Stimulated activated CD8-positive, alpha-beta memory T cell treated with anti-CD3 and anti-CD28 coated beads, Interleukin-2, amount 100 ng/mL, for 1 hour (primary cell): ENCODE measurements at places on chromosomes 3 and 15.

GRCh38 chr15:88636050-88636449 lies 2.8 kb upstream of the ISG20 start:
- DNase-seq: no peak

- DNase-seq: no peak
Observed at GRCh38 chr3:16255726-16256125, 9.0 kb downstream of the DPH3 start.

DNA sequence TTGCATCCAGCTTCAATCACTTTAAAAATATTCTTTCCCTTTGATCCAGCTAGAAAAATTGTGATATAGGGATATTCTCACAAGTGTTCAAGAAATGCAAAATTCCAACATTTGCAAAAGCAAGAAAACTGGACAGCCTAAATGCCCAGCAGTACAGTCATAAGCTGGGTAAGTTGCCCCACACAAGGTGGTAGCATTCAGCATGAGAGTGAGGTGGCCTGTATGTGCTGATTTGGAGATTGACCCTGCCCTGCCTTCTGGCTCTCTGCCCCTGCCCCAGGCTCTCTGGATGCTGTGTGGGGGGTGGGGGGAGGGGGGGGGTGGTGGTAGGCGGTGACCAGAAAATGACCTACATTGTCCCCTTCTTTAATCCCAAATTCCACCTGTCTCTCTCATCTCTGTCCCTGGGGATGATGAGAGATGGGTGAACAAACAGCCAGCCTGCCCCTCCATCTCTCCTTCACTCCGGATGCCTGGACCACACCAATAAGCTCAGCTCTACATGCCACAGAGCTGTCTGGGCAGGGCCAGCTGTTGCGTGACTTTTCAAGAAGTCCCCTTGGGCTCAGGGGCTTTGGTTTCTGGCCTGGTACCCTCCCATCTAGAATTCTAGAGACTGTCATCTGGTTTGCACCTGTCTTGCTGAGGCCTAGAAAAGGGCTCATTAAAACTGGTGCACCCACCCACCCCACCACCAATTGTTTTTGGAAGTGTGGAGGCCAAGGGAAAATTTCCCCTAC lies 42.2 kb downstream of the SLC28A1 start:
- no peak for DNase-seq

GRCh38 chr15:68129072-68129471 lies 75.0 kb downstream of the PIAS1 start:
- DNase-seq: no peak

- DNase-seq: no peak
Observed at GRCh38 chr15:66829551-66830121, 127.6 kb downstream of the SMAD6 start.

DNA sequence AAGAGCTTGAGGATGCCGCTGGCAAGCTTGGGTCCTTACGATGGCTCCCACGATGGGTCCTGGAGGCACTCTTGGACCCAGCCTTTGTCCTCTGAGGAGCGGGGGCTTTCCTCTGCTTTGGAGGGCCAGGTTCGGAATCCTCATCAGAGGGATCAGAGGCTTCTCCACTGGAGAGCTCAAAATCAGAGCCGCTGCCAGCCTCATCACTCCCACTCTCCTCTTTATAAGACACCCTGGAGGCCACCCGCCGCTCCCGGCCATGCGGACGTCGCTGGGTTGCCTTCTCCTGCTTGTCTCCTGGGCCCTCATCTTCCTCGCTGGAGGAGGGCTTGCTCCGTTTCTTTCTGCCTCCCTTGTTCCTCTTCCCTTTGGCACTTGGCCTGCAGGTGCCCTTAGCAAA lies 20.0 kb downstream of the XPC start:
- DNase-seq: no peak

DNA sequence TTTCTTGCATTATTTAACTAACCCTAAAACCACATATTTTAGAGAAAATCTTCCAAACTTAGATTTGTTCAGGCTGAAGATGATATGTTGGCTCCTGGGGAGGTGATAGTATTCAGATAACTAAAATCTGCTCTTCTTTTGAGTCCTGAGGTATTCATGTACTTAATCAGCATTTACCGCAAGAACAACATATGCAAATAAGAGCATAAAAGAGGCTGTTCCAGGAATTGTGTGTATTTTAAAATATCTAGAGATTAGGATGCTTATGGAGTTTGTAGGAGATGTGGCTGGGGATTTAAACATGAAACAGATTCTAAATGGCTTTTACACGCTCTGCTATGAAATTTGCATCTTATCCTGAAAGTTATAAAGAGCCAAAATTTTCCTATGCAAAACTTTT lies 298.2 kb downstream of the EPHA3 start:
- DNase-seq: no peak

GRCh38 chr15:29103824-29104565 lies 165.6 kb downstream of the NSMCE3 start:
- no peak for DNase-seq

- DNase-seq: no peak
Observed at GRCh38 chr15:101615986-101616848, 36.0 kb downstream of the TM2D3 start.

- DNase-seq: no peak
Observed at GRCh38 chr3:122395582-122395981, 11.6 kb downstream of the FAM162A start.

- DNase-seq: no peak
Observed at GRCh38 chr15:44501768-44502366, 35.1 kb upstream of the EIF3J start.

GRCh38 chr3:100634493-100635272 lies 25.3 kb downstream of the ADGRG7 start:
- no peak for DNase-seq

- DNase-seq: no peak
Observed at GRCh38 chr15:76384409-76384808, 47.8 kb downstream of the ISL2 start.

GRCh38 chr3:53795176-53795575 lies 51.0 kb downstream of the CHDH start:
- DNase-seq: no peak

DNA sequence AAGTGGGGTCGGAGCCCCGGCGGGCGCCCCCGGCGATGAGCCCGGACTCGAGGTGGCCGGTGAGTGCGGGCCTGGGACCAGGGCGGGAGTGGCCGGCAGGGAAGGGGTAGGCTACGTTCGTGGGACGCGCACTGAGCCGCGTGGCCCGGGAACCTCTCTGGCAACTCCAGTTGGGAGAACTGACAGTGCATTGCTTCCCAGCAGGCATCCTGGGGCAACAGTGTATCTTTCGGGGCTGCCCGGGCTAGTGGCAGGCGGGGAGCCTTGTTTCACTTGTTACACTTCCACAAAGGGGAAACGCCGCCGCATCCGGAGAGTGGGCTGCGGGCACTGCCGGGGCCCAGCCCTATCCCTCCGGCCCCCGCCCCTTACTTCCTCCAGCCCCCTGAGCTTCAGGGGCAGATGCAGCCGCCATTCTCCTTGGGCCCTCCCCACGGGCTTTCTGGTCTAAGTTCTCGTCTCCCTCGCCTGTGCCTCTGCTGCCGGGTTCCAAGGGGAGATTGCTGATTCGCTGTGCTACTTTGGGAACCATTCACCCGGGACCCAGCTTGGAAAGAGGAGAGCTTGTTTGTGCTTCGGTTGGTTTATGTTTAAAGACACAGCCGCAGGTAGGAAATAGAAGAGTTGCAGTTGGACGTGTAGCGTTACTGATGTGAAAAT lies 675 bp downstream of the BRPF1 start:
- DNase-seq: no peak

- DNase-seq: no peak
Observed at GRCh38 chr15:69098771-69099170, 61.7 kb upstream of the GLCE start.

DNA sequence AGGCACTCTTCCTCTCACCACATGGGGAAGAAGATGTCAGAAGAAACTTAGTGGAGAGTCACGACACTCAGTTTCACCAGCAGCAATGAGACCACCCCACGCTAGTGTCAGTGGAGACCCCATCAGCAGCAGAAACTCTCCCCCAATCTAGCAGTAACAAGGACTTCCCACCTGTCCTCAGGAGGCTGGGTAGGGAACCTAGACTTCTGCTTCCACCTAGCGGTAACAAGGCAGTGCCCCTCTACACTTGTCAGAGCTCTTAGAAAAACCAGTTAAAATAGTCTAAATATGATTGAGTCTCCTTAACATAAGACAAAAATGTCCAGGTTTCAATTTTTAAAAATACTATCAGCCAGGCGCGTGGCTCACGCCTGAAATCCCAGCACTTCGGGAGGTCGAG lies 57.3 kb downstream of the TRAT1 start:
- no peak for DNase-seq

GRCh38 chr15:84669726-84670125 lies 11.7 kb upstream of the NMB start:
- DNase-seq: no peak

DNA sequence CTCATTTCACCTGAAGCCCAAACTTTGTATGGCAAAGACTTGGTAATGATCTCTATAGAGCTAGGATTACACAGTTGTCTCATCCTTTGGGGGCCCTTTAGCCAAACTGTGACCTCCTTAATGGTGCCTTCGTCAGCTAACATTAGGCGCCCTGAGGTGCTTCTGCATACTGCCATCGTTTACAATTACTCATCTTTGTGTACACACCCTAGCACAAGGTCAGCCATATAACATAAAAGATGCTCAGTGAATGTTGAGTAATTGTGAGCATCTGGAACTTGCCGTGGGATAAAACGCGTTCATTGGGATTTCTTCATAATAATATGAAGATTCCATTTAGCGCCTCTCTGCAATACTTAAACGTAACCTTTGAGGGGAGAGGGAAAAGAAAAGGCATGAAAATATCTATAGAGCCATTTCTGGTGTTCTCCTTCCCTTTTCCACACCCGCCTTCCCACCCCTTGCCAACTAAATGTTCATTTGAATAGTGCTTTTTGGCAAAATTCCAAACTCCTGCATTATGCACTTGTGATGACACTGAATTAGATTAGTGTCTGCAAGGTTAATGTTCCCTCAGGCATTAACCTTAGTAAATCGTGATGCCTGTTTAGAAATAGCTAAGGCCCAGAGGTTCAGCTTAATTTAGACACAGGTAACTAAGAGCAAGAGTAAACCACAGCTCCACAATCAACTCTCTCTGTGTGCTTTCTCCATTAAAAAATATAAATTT lies 990 bp upstream of the ZNF148 start:
- no peak for DNase-seq

DNA sequence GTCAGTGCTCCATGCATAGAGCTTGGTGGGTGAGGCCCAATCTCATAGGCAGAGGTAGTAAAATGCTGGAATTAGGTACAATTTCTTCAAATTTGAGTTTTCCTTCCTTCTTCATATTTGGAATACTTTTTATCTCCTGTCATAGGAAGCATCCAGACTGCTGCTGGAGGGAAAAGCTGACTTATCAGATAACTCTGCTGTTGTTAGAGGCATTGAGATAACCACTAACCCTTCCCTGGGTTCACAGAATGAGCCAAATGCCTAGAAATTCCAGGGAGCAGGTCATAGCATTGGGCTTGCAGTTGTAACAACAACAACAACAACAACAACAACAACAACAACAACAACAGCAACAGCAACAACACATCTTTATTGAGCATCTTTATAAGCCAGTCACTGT lies 332.7 kb downstream of the PDCD6IP start:
- no peak for DNase-seq

DNA sequence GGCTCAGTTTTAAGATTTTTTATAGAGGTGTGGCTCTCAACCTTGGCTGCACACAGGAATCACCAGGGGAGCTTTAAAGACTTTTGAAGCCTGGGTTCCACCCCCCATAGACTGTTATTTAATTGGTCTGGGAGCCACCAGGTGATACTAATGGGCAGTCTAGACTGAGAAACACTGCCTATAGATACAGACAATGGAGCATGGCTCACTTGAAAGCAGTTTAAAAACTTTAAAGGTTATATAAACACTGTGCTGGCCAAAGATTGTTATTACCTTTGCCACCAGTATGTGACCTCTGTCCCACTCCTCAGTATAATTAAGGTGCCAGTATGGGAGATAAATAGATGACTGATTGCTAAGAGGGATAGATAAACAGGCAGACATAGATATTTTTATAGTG lies 3.8 kb downstream of the GOLIM4 start:
- no peak for DNase-seq

GRCh38 chr3:47420511-47421484 lies 40.0 kb downstream of the PTPN23 start:
- DNase-seq: peak; percentile 71

GRCh38 chr3:160398820-160399124 lies 253 bp downstream of the IFT80 start:
- DNase-seq: no peak

- no peak for DNase-seq
Observed at GRCh38 chr15:91216000-91216399, 115.9 kb downstream of the SV2B start.

DNA sequence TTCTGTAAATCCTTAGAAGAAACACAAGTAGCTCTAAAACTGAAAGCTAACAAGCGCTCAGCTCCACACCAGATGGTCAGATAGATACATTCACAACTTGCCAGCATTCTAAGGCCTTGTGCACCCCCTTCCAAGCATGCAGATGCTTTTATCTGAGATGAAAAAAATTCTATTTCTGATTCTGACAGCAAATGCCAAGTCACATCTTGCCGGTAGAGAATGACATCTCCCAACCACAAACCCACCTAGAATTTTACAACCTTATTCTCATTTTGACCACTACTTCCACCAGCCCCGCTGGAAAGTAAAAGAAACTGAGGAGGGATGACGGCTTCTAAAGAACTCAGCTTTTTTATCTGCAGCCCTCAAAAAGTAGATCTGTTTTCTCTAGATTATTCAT lies 57.7 kb downstream of the SUMF1 start:
- no peak for DNase-seq

- no peak for DNase-seq
Observed at GRCh38 chr3:13009132-13009945, 63.9 kb downstream of the IQSEC1 start.

- no peak for DNase-seq
Observed at GRCh38 chr3:10387881-10388609, 67.1 kb upstream of the SEC13 start.

GRCh38 chr3:124227150-124227630 lies 235.3 kb upstream of the ROPN1 start:
- DNase-seq: no peak

DNA sequence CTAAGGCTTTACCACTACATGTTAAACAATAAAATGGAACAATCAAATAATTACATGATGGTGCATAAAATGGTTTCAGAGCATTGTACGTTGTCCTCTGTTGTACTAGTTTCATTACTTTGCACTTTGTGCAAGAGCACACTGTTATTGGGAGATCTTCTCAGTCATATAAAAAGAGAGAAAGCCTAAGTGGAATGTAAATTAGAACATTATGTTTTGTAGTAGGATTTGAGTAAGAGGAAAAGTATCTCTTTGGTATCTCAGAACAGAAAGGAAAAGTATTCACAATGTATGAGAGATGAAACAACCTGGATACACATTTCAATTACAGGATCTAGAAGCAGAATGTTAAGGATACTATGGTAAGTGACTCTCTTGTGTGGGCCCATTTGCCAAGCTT lies 26.9 kb upstream of the PLSCR2 start:
- no peak for DNase-seq

- no peak for DNase-seq
Observed at GRCh38 chr3:25166016-25166415, 262.0 kb upstream of the RARB start.

DNA sequence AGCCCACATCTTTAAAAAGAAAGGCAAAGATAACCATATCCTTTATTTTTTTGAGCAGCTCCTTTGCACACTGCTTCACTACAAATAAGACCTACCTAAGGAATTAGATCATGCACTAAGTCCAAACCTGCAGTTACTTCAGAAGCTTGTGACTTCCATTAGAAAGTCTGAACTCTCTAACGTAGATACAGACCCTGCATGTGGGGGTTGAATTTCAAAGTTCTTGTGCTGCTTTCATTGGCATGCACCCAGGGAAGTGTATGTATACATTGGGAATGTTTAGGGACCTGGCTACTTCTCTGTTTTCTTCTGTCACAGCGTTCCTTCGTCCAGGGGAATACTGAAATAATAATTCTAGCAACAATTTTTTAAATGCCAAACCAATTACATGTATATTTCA lies 185.2 kb upstream of the IL12A start:
- DNase-seq: no peak
